H54 (cell line): ENCODE measurements at places on chromosomes 11 and 22.

GRCh38 chr11:77201991-77202841 lies 74.2 kb downstream of the MYO7A start:
- DNase-seq, result no peak

DNA sequence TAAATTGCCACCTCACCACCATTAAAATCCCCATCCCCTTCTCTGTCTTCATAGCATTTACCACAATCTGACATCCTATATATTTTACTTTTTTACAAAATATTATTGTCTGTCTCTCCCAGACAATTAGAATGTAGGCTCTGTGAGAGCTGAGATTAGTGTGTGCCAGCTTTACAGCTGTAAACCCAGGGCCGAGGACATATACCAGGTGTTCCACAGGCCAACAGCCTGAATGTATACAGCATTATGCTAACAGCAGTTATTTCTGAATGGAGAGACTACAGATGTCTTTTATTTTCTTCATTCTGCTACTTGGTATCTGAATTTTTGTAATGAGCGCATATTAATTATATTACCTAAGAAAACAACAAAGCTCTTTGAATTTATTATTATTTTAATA lies 36.7 kb downstream of the FZD4 start:
- DNase-seq, result no peak

GRCh38 chr11:19827399-19828135 lies 114.9 kb downstream of the NAV2 start:
- no peak for DNase-seq

DNA sequence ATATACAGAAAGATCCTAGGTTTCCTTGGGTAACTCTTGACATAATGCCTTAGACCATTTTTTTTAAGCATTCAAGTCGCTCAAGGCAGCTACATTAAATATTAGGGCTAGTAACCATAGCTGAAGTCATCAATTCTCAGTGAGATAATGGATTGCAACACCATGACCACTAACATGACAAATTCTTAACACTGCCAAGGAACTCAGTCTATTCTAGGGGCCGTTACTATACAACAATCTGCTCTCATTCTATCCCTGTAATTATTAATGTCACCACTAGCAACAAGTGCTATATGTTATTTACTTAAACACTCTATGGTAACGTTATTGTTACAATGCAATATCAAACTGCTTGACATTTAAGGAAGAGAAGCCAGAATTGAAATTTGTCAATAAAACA lies 3.2 kb upstream of the STK33 start:
- DNase-seq, result no peak

- DNase-seq, result no peak
Observed at GRCh38 chr11:858053-858761, 15.6 kb downstream of the TSPAN4 start.

- DNase-seq, result no peak
Observed at GRCh38 chr22:17726928-17727897, 47.1 kb downstream of the BID start.

- no peak for DNase-seq
Observed at GRCh38 chr11:73963861-73964260, 13.0 kb downstream of the DNAJB13 start.
